Ovary (tissue), 10 donors: ENCODE measurements at places on chromosomes 6 and 20. TPM values are rescaled to one million over a fixed set of nuclear protein-coding genes. Genes with fewer than 3 reads are reported as not detected.

DNA sequence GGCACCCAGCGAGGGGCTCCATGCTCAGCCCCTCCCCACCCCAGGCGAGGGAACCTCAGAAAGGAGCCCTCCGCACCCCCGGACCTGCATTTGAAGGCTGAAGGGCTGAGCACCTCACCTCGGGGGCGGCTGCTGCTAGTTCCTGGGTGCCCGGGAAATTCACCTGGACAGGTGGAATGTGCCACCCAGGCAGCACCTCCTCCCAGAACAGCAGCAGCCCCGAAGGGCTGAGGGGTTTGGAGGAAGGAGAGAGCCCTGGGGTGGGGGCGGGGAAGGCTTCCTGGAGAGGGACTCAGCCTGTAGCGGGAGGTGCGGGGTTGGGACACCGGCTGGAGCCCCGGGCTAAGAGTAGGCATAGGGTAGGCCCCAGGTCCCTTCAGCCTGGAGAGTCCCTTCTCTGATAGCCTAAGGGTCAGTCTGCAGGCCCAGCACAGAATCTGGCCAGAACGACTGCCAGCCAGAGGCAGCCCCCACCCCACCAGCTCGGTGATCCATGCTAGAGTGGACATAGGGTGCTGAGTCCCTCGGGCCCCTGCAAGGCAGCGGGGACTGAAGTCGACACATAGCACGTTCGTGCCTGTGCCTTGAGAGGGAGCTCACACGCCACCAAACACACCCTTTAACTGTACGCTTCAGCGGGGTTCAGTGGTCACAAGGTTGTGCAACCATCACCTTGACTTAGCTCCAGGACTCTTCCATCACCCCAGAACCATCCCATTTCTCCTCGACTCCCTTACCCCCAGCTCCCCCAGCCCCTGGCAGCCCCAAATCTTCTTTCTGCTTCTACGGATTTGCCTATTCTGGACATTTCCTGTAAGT lies 180.9 kb downstream of the TAF4 start:
- no peaks in the 10 kb centered on the region for H3K27me3 ChIP-seq
- no peak overlapping the region for H3K4me3 ChIP-seq
- H3K27ac ChIP-seq: no peak overlapping the region
- DNase-seq: no peak
- no peaks in the 10 kb centered on the region for H3K36me3 ChIP-seq

DNA sequence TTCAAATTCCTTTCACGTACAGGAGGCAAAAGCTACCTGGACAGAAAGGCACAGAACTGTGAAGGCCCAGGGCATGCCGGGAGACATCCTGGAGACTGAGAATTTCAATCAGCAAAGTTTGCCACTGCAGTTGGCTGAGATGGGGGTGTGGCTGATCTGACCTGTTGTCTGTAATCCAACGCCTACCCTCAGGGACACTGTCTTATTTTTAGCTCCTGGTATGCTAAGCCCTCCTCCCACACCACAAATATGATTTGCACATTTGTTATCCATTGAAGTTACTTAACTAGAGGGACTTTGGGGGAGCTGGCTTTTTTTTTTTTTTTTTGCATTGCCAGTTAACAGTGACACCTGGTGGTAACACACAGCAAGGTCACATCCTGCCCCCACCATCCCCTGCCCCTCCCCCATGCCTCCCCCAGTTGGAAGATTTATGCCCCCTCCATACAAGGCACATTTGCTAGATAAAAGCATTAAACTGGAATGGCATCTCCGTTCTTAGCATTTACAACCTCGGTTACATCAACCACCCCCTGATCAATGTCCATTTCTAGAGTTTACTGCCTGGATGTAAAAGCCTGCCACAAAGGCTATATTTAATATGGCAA lies 40.4 kb downstream of the TTI1 start:
- H3K36me3 ChIP-seq: no peaks in the 10 kb centered on the region
- no peak overlapping the region for H3K4me3 ChIP-seq
- H3K4me1 ChIP-seq: peaks cover 2% of the 10 kb centered on the region
- no peak for DNase-seq
- H3K27me3 ChIP-seq: no peaks in the 10 kb centered on the region

GRCh38 chr6:1724616-1725015 lies 114.9 kb downstream of the FOXC1 start:
- H3K36me3 ChIP-seq: no peaks in the 10 kb centered on the region
- no peaks in the 10 kb centered on the region for H3K4me1 ChIP-seq
- no peak overlapping the region for H3K4me3 ChIP-seq
- no peak overlapping the region for H3K27ac ChIP-seq
- no peak for DNase-seq

- peak; percentile 47 for DNase-seq
- peak overlapping the region; percentile 22 for H3K4me3 ChIP-seq
- H3K27ac ChIP-seq: peak overlapping the region; percentile 14
- H3K27me3 ChIP-seq: no peaks in the 10 kb centered on the region
These were observed 4.3 kb downstream of the VSX1 start for GRCh38 chr20:25077610-25078169.

GRCh38 chr6:90078513-90079289 lies 184.4 kb downstream of the GJA10 start:
- no peak overlapping the region for H3K27ac ChIP-seq
- no peaks in the 10 kb centered on the region for H3K4me1 ChIP-seq
- no peak for DNase-seq
- H3K27me3 ChIP-seq: no peaks in the 10 kb centered on the region
- no peak overlapping the region for H3K4me3 ChIP-seq

GRCh38 chr20:5033566-5033965 lies 32.3 kb upstream of the SLC23A2 start:
- H3K27ac ChIP-seq: no peak overlapping the region
- H3K4me3 ChIP-seq: no peak overlapping the region
- H3K27me3 ChIP-seq: no peaks in the 10 kb centered on the region
- no peaks in the 10 kb centered on the region for H3K36me3 ChIP-seq
- DNase-seq: peak; percentile 11

Gene TMC2
- total RNA-seq: 0.07 TPM
